ENCODE measurements at places on chromosomes 12 and 14. TPM values are rescaled to one million over a fixed set of nuclear protein-coding genes. Genes with fewer than 3 reads are reported as not detected.

CATSPERB gene
- not detected for total RNA-seq

CLEC2B gene
- 40.6 TPM for total RNA-seq

MDM1 gene
- 13.5 TPM for total RNA-seq

LHX5 gene
- total RNA-seq: not detected

POP5 gene
- 35.8 TPM for total RNA-seq

DENR gene
- 46.6 TPM for total RNA-seq

RITA1 gene
- 27.6 TPM for total RNA-seq

KCNK13 gene
- total RNA-seq: not detected

PLD4 gene
- not detected for total RNA-seq

SERPINA10 gene
- not detected for total RNA-seq

DAO gene
- not detected for total RNA-seq

TOMM20L gene
- total RNA-seq: not detected

FSCB gene
- under 0.01 TPM for total RNA-seq

GPRC5A gene
- total RNA-seq: 25.8 TPM

BRI3BP gene
- 8.6 TPM for total RNA-seq

EGLN3 gene
- total RNA-seq: 0.64 TPM

GATC gene
- total RNA-seq: 13.5 TPM

LGR5 gene
- total RNA-seq: not detected

RNF34 gene
- total RNA-seq: 52.7 TPM

CLEC4E gene
- total RNA-seq: not detected

C3AR1 gene
- total RNA-seq: under 0.01 TPM

CFAP251 gene
- total RNA-seq: 6.8 TPM

SMCO2 gene
- total RNA-seq: not detected

MYL2 gene
- total RNA-seq: not detected

NID2 gene
- total RNA-seq: 259 TPM

IAPP gene
- total RNA-seq: not detected

HIP1R gene
- total RNA-seq: 11.2 TPM

CDCA3 gene
- 18.4 TPM for total RNA-seq

AJUBA gene
- total RNA-seq: 131 TPM

PIK3C2G gene
- total RNA-seq: not detected

LRRC10 gene
- not detected for total RNA-seq

CCDC38 gene
- total RNA-seq: not detected

GOLGA3 gene
- total RNA-seq: 148 TPM

DNAJC22 gene
- total RNA-seq: 2.6 TPM

GARIN6 gene
- not detected for total RNA-seq

ABCC9 gene
- 7.4 TPM for total RNA-seq

RNASE3 gene
- not detected for total RNA-seq

CLEC4D gene
- total RNA-seq: not detected

LMNTD1 gene
- total RNA-seq: not detected

GLIPR1L1 gene
- total RNA-seq: not detected

OR6C65 gene
- total RNA-seq: not detected

SGPP1 gene
- 27.4 TPM for total RNA-seq

RERGL gene
- total RNA-seq: 0.32 TPM

STXBP6 gene
- 4.7 TPM for total RNA-seq
